Cerebellum (tissue), 4 donors: ENCODE measurements at places on chromosomes 2 and 18.
A peak's percentile ranks its signal among the peaks of the same experiment; 100 is the strongest.

DNA sequence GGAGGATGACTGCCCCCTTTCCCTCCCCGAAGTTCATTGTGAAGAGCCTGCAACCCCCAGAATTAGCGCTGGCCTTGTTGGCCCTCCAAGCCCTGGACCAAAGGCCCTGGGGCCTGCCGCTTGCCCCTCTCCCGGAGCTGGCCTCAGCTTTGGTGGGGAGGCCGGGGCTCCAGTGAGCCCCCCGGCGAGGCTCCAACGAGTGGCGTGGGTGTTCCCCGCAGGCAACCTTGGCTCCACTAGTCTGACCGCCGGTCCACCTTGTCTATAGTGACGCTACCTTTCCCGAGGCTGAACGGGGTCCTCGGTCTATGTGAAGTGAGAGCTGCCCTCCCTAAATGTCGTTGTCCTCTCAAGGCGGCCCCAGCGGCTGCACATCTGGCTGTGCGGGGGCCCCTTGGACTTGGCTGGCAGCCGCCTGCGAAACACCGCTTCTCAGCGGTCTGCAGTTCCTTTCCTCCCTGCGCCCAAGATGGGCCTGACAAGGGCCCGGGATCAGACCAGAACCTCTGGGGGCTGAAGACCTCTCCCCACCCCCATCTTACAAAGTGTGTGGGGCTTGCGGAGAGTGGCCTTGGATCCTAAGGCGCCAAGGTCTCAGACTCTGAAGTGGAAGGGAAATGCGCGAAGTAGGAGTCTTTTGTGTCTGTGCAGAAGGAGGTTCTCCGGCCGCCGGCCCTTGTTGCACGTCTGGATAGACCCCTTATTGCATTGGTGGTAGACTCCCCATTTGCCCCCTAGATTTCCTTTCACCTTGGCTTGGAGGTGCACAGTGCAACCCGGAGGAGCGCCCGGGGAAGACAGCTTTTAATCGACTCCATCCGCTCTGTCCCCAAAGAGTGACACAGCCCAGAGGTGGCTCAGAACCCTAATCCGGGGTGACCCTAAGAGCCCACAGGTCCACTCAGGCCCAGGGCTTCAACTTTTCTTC, 3.9 kb upstream of the HOXD10 start:
- DNase-seq = no peak

- DNase-seq = no peak
Measured at GRCh38 chr2:136211701-136212100, 93.8 kb upstream of the CXCR4 start.

- DNase-seq = no peak
Measured at GRCh38 chr2:46284260-46284659, 12.9 kb upstream of the EPAS1 start.

- no peak for DNase-seq
Measured at GRCh38 chr2:176544557-176544956, 275.3 kb downstream of the MTX2 start.

DNA sequence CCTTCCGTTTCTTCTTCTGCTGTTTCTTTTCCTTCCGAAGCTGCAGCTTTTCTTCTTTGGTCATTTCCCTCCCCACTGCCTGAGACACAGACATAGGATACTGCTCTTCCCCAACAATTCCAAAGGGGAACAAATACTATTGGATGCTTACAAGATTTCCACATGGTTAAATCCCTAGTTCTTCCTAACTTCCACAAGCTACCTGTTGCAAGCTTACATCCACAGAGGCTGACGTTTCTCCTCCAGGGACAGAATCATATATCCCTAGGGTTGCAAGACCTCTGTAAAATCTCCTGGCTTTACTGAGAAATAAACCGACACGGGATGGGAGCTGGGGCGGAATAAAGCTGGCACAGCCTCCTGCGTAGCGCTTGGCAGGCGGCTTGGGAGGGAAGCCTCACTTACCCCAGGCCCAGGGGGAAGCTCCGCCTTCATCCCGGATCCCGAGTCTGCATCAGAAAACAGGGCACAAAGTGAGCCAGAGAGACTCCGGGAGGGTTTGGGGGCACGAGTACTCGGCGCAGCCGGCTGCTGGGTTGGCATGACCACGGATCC, 590 bp downstream of the EIF2B4 start:
- DNase-seq = peak; percentile 57

DNA sequence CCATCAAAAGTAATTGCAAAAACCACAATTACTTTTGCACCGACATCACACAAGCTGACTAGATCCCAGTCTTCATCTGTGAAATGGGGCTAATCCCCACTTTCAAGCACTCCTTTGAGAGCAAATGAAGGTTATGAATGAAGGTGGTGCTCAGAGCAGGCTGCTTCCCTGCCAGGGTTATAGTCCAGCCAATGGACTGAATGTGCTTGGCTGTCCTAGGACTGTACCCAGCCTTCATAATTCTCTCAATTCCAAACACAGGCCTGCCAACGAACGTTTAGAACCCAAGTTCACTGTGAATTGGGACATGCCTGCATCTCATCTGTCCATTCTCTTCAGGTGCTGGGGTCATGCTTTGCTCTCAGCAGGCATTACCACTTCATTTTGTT, 27.8 kb upstream of the ICOS start:
- no peak for DNase-seq

DNA sequence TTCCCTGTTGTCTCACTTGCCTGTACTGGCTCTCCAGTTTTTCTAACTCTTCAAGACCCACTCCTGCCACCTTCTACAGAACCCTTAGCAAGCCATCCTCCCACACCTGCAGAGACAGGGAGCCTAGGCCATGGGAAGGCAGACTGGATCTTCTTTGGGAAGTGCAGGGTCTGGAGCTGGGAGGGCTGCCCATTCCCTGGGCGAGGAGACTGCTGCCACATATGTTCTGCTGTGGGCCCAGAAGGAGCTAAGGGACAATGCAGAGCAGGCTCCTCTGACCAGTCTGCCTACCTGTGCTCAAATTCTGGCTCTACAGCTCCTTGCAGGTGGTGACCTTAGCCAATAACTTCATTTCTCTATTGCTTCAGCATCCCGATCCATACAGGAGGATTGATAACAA, 152.1 kb upstream of the CELF4 start:
- DNase-seq = no peak

DNA sequence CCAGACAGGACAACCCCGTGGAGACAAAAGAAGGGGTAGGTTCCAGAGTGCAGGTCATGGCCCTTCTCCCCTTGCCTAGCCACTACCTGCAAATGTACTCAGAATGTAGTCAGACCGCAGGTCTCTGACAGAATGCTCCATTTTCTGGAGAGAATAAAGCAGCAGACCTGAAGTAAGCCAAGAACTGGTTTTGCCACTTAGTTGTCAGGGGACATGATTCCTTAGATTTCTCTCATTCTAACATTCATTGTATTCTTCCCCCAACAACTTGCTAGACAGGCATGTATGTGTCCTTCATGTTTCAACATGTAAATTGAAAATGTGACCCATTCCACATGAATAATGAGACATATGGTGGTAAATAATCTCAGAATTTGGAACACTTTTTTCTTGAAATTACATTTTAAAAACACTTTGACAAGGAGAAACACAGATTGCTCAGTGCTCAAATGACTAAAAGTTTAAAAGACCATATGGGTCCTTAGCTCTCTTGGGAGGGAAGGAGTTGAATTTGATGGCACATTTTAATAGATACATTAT, 142.4 kb downstream of the CCBE1 start:
- DNase-seq = no peak

DNA sequence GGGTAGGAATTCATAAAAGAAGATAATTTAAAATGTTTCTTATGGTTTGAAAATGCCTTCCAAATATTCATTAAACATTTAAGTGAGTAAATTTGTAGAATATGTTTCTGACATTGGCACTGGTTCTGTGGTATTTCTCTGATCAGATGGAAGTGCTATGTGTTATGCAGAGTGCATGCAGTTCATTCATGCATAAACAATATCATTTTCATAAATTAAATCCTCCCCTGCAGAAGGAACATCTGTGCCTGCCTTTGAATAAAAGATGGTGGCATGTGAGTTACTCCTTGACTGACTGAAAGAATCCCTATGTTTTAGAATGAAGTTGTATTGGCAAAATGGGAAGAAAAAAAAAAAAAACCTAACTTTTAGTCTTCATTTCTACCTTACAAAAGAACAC, 5.9 kb downstream of the NEUROD1 start:
- no peak for DNase-seq

- no peak for DNase-seq
Measured at GRCh38 chr18:8745355-8746014, 40.1 kb downstream of the MTCL1 start.

DNA sequence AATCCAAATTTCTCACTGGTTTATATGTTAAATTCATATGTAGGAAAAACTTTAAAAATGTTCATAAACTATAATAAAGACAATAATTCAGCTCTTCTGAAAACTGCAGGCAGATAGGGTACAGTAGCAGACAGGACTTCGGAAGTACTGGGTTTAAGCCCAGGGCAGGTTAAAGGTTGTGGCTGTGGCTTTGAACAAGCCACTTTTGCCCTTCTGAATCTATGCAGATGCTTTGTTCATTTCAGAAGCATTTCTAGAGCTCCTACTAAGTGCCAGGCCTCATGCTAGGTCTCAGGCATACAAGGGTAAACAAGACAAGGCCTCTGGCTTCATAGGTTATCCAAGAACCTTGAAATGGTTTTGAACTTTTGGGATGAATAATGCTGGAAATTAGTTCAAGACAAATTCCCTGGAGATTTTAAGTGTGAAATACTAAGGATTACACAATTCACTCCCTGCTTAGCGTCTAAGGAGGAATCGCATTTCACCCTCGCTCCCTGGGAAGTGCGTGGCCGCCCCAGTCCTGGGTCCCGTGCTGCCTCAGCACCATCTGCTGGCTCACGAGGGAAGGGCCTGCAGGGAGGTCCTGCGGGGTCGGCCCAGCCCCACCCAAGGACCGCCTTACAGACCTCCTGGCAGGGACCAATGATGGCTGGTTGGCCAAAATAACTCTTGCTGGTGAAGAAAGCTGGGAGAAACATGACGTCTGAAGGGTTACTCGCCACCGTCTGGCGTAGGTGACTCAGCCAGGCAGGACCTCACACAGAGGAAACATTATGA, 67.7 kb upstream of the L3MBTL4 start:
- no peak for DNase-seq

DNA sequence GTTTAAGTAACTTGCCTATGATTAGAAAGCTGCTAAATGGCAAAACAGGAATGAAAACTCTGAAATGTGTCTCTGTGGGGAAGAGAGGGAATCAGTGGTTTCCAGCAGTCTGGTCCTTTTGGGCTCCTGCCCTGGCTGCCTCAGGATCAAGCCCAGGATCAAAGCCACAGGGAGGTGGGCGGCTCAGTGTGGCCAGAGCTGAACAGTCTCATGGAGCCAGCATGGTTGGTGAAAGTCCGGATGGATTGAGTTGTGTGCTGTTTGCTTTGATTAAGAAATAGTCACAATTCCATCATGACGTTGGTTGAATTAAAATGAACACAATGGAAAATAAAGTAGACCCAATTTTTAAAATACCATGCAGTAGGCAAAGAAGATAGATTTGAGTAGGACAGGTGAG, 344.2 kb downstream of the LPIN1 start:
- no peak for DNase-seq

DNA sequence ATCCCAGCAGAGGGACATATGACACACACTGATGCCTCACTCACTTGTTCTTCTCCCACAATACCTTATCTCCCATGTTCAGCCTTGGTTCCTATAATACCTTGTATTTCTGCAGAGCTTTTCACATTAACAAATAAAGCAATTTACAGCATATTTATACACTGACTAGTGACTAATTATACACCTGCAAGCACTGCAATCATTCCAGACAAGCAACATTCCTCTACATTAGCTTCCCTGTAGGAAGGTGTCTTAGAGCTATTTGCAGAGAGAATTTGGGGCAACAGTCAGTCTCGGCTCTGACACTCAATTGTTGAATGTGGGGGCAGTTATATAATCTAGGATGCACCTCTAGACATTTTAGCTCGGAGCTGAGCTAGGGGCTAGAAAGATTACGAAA, 9.5 kb upstream of the INSIG2 start:
- DNase-seq = no peak

DNA sequence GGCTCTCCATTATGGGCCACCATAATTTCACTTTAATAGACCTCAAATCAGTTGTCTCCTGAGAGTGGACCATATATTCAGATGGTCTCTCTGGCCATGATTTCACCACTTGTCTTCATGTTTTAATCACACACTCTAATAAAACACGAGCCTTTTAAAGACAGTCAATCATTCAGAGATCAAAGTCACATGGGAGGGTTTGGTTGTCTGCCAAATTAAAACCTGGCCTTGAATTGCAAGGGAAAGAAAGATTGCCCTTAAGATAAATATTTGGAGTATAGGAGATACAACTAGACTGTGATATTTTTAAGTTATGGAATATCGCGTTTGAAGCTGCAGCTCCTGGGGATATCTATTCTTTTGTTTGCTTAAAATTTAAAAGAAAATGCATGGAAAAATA, 377.8 kb upstream of the DDX18 start:
- DNase-seq = no peak

DNA sequence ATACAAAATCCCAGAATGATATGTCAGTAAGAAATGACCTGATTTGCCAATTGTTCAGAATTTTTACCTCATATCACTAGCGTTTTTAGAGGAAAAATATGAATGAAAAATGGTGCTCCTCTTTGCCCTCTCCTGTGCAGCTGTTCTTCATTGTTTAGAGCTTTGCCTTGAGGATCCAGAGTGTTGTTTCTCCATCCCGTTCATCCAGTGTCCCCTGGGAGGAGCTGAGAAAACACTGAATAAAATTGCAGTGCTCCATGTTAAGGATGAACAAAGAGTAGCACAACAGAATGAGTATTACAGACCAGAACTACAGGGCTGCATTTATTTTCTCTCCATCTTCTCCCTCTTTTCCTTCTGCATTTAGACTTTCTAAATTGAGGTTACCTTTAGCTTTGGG, 133.1 kb downstream of the ADCYAP1 start:
- DNase-seq = no peak

- no peak for DNase-seq
Measured at GRCh38 chr2:152544638-152545037, 172.6 kb downstream of the PRPF40A start.

GRCh38 chr2:25098056-25098455, 56.2 kb downstream of the EFR3B start:
- DNase-seq = no peak

- no peak for DNase-seq
Measured at GRCh38 chr2:219608399-219608964, 10.8 kb downstream of the STK11IP start.

DNA sequence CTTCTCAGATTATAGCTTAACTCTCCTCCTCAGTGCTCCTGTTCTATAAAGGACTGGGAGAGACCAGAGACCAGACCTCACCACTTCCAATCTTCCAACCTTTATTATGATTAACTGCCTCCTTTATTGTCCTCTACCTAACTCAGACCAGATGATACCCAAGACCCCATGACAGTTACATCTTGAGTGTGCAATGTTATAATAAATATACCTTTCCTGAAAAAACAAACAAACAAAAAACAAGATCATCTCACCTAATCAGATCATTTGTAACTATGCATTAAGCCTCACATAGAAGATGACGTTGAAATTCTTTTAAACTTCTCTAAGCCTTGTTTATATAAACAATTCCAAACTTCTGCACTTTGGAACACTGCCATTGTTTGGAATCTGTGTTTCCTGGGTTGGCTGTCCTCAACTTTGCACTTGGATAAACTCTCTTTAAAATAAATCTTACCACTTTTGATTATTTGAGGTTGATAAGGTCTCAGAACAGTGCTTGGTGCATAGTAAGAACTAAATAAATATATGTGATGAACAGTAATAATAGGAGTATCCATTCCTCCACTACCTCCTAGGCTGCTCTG, 342.7 kb downstream of the TDRD15 start:
- no peak for DNase-seq

- no peak for DNase-seq
Measured at GRCh38 chr2:222598611-222599010, 57.3 kb downstream of the FARSB start.
